ENCODE measurements at places on chromosomes 6 and 20. TPM values are rescaled to one million over a fixed set of nuclear protein-coding genes. Genes with fewer than 3 reads are reported as not detected.

Gene MCM8
- total RNA-seq: 15.9 TPM

DNA sequence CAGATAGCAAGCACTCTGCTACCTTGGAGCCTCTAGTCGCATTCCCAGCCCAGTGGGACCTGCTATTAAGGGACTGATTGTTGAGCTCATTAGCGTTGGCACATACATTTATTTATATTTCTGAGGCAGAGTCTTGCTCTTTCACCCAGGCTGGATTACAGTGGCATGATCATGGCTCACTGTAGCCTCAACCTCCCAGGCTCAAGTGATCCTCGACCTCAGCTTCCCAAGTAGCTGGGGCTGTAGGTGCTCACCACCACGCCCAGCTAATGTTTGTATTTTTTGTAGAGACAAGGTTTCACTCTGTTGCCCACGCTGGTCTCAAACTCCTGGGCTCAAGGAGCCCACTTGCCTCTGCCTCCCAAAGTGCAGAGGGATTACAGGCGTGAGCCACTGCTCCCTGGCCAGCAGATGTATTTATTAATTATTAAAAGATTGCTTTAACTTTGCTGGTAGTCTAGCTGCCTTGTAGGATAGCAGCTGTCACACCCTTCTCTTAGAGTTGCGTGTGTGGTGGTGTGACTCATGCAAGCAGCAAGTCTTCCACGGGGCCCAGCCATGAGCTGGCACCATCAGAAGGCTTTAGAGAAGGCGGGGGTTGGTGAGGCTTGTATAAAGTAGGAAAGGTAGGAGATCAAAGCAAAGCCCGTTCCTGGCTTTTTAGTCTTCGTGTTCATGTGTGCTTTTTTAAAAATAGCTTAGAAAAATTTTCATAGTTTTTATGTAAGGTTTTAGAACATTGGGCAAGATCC is 16.5 kb downstream of the ACTR5 start:
- DNase-seq: peak; percentile 90

GRCh38 chr20:12179692-12180091 is 262.0 kb downstream of the BTBD3 start:
- DNase-seq: no peak

DNA sequence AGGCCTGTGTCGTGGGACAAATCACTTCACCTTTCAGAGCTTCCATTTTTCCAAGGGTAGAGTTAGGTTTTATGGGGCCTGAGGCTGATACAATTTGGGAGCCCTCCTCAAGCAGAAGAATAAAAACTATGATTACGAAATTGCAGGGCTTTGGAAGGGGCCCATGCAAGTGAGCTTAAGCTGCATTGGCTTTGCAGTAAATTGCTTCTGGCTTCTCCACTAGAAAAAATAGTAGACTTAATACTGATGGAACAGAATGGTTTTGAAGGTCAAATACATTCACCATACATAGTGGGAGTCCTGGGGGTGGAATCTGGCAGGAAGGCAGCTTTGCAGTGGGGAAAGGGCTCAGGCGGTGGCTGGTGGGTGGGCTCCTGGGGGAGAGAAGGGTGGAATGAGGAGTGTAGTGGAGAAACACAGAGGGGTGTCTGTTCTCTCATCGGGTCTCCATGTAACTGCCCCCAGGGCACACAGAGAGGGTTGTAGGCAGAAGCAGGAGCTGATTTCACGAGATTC is 55.9 kb upstream of the RNF24 start:
- no peak for DNase-seq

DNA sequence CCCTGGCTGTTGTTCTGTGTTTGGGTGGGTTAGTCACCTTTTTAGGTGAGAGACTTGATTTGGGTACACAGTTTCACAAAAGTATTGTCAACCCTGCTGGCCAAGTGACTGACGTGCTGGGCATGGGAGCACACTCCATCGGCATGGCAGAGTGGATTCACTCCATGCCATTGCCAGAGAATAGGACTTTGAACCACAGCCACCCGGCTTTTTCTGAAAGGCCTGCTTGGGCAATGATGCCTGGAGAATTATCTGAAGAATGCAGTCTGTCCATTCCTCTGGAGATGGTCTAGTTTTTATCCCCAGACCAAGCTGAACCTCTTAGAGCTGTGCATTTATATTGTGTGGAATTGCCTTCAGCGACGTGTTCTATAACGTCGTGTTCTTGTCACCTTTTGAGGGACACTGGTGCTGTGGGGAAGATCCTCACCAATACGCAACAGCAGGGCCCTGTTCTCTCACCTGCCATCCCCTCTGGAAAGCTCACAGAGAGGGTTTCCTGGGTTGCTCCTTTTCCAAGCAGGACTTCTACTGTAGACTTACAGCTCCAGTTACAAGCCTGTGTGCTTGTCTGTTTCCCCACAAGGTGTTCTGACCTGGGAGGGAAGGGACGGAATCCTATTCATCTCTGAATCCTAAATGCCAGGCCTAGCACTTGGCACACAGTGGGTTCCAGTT is 183.4 kb upstream of the AKAP12 start:
- DNase-seq: no peak

Gene PGC
- total RNA-seq: not detected

Gene LRRN4
- not detected for total RNA-seq

DNA sequence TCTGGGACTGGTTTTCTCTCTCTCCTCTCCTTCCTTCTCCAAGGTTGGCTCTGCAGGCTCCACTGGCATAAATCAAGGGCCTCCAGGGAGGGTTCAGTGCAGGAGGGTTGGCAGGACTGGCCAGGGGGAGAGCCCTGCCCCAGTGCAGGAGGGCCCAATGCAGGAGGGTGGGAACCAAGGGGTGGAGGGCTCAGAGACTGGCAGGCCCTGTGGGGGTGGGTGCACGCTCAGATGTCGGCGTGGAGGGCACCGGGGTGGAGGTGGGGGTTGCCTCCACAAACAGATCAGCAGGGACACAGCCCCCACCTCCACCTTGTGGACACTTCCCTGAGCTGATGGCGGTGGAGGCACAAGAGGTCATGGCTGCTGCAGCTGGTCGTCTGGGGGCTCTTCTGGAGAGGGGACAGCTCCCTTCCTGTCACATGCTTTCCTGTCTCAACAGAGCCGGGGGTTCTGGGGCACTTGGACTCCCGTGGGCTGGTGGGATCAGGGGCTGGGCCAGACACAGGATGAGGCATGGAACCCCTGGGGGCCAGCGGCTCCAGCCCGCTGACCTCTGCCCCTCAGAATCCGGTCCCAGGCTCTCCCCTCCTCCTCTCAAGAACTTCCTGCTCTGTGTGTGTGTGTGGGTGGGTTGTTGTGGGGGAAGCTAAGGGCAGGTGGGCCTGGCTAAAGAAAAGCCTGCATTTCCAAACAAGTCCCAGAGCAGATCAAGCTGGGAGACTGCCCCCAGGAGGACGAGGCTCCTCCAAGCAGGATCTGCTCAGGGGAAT is 2.7 kb upstream of the ABHD16B start:
- DNase-seq: peak; percentile 59

GRCh38 chr6:106048336-106048735 is 37.8 kb upstream of the PRDM1 start:
- DNase-seq: no peak

Gene NFATC2
- total RNA-seq: not detected

Gene COL11A2
- 2.6 TPM for total RNA-seq

DNA sequence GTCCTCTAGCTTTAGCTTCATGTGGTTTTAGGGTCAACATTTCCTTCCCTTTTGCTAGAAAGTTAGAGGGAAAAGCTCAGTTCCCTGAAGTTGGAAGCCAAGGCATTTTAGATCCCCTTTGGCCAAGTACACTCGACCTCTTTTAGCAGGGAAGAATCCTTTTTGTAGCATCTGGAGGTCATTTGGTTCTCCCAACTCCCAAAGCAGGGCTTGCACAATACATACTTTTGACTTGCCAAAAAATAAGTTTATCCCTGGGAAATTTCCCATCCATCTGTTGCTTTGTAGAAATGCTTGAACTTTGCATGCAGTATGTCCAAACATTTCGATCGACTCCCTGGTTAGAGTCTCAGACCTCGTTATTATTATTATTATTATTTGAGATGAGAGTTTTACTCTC is 4.6 kb upstream of the EDEM2 start:
- DNase-seq: no peak

Gene LY6G6F
- not detected for total RNA-seq

- no peak for DNase-seq
Observed at GRCh38 chr6:21608601-21609000, 15.1 kb downstream of the SOX4 start.

- DNase-seq: no peak
Observed at GRCh38 chr6:4506223-4506622, 270.0 kb upstream of the CDYL start.

DNA sequence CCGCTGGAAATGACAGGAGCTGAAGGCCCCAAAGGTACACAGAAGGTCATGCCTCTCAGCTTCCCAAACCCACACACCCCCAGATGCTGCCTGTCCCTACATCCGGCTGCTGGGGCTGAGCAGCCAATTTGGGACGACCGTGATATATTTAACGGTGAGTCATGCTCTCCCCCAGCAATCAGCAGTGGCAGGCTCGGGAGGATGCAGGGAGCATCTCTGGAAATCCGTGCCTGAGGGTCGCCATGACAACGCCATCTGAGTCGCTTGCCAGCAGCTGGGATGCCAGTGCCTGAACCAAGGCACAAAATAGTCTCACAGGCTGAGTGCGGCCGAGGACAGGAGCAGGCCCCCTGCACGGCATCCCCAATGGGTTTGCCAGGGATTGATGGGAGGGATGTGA is 57.9 kb downstream of the KCNB1 start:
- peak; percentile 44 for DNase-seq

Gene PPIL6
- 8.8 TPM for total RNA-seq

All from MG63 (cell line).